LHCN-M2 (cell line): ENCODE measurements at places on chromosomes 2 and 18. TPM values are rescaled to one million over a fixed set of nuclear protein-coding genes. Genes with fewer than 3 reads are reported as not detected.

The DPYSL5 gene
- not detected in 2 replicates for total RNA-seq

DNA sequence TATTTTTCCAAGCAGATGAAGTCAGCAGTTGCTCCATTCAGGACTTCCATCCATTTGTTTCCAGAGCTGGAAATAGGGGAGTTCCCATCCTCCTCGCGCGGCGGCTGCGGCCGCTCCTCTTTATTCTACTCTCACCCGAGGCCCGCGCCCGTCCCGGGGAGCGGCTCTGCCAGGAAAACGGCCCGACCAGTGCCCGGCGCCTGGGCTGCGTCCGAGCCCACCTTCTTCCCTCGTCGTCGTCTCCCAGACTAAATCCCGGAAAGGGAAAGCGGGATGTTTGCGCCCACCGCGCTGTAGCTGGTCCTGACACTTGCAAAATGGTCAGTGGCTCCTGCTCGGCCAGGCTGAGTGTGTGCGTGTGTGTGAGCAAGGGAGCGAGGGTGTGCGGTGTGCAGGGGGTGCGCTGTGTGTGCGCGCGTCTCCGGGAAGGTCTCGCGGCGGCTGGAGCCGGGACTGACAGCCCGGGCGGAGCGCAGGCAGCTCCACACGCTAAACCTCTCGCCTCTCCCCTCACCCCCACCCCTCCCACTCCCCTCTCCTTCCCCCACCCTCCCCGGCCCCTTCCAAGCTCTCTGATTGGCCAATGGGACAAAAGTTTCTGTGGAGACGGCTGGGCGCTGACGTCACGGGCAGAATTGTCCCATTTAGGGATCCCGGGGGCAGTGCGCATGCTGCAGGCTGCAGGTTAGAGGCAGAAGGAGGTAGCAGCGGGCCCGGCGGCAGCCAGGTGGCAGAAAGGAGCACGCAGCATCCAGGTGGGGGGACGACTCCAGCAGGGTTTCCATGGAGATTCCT lies at the start of gene NOL4:
NOL4 (minus strand) TSS at position 491 of the 795 bp plus-strand sequence. CDS start 1,660 bp downstream, outside the sequence.
- no peak for DNase-seq

DNA sequence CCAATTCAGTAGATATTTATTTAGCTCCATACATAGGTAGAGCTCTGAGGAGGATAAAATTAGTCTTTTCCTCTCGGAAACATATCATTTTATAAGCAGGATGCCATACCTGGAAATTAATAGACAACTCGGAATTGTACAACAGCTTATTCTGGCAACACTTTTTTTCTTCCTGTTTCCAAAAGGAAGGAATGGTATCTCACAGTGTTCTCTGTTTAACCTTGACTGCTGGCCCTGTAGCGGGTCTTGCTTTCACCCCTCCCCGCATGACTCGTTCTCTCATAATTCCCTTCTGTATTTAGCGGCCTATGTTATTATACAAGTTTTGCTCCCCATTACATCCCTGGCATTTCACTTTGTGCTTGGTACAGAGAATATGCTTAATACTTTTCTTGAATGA lies 2.5 kb upstream of the KYNU start:
- no peak for DNase-seq

The ARHGEF4 gene
- 0.23 TPM in 1 of 2 replicates, not detected in the other for total RNA-seq
